ENCODE measurements at places on chromosomes 12 and 14. TPM values are rescaled to one million over a fixed set of nuclear protein-coding genes. Genes with fewer than 3 reads are reported as not detected.

The YY1 gene
- total RNA-seq = 88.6 TPM

The VCPKMT gene
- total RNA-seq = 7.7 TPM

The KCNMB4 gene
- 1.3 TPM for total RNA-seq

The EFS gene
- total RNA-seq = not detected

The TMEM30B gene
- total RNA-seq = 1.7 TPM

The DACT1 gene
- total RNA-seq = 4.7 TPM

The TBX3 gene
- total RNA-seq = not detected

The INSM2 gene
- total RNA-seq = not detected

The TAS2R43 gene
- total RNA-seq = not detected

The KRT71 gene
- total RNA-seq = not detected

The TBC1D30 gene
- 0.36 TPM for total RNA-seq

The PRH2 gene
- total RNA-seq = not detected

The SLC17A8 gene
- total RNA-seq = not detected

The TAS2R9 gene
- total RNA-seq = not detected

DNA sequence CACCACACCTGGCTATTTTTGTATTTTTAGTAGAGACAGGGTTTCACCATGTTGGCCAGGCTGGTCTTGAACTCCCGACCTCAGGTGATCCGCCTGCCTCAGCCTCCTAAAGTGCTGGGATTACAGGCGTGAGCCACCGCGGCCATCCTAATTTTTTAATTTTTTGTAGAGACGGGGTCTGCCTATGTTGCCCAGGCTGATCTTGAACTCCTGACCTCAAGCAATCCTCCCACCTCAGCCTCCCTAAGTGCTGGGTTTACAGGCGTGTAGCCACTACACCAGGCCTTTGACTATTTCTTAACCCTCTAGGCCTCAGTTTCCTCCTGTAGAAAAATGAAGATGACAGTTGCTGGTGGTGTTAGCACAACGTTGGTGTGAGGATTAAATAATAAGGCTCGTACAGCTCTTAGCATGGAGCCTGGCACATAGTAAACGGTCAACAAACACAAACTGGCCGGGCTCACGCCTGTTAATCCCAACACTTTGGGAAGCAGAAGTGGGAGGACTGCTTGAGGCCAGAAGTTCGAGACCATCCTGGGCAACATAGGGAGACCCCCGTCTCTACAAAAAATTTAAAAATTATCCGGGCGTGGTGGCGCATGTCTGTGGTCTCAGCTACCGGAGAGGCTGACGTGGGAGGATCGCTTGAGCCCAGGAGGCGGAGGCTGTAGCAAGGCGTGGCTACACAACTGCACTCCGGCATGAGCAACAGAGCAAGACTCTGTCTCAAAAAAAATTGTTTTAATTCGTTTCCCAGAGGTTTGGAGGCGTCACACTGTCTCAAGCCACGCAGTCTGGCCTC lies 979 bp downstream of the DDX54 start:
- DNase-seq = no peak

DNA sequence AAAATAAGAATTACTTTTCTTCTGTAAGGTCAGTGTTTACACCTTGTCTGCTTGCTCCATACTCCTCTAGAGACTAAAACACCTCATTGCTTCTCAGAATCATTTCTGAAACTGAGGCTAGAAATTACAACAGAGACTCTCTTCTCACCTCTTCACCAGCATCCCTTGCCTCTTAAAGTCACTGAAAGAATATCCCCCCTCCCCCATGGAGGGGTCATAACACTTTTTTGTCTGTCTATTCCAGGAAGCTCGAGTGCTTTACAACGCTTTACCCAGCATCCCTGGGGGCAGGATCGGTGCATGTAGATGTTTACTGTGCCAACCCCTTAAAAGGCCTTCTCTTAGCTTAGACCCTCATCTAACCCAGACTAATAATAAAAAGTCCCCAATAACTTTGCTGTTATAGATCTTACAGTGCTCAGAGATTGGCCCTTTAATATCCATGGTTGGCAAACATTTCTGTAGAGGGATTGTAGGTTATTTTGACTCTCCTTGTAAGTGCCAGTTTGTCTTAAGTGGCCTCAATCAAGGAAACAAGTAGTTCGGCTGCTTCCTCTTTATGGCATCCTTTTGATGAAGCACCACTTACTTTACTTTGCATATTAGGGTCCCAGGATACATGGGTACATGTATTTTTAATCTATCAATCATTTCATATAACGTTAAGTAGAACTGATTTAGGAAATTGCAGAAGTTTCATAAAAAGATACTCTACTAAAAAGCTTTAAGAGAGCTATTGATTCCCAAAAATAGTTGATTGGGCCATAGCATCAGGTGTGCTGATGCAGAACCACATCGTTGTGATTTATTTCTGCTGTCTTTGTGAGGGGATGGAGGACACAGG lies 29.3 kb downstream of the PRKCH start:
- peak; percentile 74 for DNase-seq

- no peak for DNase-seq
Observed at GRCh38 chr12:108589840-108590229, 8.0 kb downstream of the TMEM119 start.

DNA sequence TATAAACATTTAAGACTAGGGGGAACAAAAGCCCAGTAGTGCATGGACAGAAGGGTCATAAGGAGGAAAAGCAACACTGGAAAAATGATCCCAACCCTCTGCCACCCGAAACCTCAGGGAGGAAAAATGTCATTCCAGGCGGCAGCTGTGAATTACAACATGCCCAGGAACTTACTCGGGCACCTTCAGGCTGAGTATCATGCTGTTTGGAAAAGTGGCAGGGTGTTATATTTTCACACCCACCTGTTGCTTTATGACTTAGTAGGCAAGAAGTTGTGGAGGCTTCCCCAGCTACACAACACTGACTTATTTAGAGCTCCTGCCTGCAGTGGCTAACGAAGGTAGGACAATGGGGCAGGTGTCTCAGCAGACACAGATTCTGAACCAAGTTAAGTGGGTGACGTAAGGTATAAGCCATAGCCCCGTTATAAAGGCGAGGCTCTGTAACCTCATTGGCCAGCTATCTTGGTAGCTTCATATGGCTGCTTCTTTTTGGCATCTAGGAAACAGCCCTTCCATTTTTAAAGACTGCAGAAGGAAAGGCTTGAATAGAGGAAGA lies 96.1 kb upstream of the IFNG-AS1 start:
- DNase-seq = no peak

GRCh38 chr14:26170885-26171284 lies 426.9 kb downstream of the NOVA1 start:
- DNase-seq = no peak

DNA sequence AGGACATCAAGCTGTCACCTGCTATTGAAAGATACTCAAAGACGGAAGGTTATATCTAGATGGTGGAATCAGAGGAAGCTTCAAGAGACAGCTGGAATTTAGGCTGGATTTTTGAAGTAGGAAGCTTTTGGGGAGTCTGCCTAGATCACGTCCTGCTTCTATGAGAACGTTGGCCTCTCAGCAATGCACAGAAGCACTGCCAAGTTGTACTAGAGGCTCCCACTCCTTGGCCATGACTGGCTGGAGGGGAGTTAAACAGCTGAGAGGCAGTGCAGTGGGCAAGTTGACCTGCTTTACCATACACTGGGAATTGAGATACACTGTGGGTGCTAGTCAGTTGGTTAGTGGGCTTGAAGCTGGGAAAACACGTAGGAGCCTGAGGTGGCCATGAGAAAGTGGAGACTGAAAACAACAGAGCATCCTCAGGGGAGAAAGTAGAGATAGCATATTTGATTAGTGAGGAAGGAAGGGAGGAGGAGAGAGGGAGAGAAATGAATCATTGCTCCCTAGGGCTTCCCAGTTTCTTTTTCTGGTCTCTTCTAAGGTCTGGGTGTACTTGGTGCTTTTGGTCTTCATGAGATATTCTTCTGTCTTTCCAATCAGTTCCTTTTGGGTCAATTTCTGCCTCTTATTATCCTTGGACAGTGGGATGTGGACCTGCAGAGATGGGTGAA lies 110.8 kb downstream of the EMP1 start:
- no peak for DNase-seq

GRCh38 chr12:67582238-67582834 lies 66.2 kb upstream of the DYRK2 start:
- no peak for DNase-seq

DNA sequence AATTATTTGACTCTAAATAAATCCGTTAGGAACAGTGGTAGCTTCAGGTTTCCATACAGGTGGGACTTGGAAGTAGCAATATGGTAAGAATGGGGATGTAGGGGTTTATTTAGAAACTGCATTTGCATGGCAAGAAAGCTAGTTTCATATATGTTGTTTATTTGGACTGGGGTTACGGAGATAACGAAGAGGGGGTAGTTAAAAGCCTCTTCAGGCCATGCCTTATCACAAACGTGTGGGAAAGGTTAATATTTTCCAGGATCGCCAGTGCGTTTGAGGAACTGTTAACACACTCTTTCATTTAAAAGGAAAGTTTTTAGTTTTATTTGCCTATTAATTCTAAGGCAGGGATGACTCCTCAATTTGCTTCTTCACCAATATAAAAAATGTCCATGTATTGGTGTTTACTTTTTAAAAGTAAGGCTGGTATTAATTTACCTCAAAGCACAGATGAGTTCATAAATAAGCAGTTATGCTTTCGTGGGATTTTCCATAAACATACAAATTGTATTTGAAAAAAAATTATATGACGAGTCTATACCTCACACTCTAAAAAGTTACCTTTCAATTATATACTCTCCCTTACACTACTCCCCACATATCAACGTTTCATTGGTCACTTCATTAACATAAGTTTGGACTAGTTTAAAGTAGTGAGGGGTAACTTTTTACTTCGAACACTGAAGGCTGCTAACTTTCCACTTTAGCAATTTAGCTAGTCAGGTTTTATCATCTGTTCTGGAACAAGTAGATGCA lies 814 bp downstream of the RAB2B start:
- DNase-seq = no peak

DNA sequence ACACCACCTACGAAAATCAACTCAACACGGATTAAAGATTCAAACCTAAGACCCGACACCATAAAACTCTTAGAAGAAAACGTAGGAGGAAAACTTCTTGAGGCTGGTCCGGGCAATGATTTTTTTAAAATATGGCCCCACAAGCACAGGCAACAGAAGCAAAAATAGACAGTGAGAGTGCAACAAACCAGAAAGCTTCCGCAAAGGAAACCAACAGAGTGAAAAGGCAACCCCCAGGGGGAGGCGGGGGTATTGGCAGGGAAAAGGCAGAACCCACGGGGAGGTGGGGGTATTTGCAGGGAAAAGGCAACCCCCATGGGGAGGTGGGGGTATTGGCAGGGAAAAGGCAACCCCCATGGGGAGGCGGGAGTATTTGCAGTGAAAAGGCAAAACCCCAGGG lies 20.5 kb upstream of the FBRSL1 start:
- no peak for DNase-seq

DNA sequence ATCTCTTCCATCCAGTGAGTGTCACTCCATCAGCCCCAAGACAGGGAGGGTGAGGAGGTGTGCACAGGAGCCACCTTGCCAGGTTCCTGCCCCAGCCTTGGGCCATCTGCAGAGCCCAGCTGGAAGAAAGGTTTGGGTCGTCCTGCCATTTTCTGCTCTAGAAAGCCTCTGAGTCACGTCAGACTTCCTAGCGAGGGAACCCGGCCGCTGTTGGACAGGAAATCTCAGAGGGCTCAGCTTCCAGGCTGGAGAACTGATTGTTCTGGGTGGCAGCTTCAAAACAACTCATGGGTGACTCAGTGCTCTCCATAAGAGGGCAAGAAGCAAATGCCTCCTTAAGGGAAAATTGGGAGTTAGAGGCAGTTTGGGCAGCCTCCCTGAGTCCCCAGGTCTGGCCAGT lies 16.6 kb downstream of the HIP1R start:
- no peak for DNase-seq

- no peak for DNase-seq
Observed at GRCh38 chr12:262817-263216, at the start of gene SLC6A13. SLC6A13 (minus strand) TSS chr12:262836; CDS start chr12:260052, 2,784 bp downstream.

GRCh38 chr12:116954710-116955381 lies 44.1 kb downstream of the FBXW8 start:
- no peak for DNase-seq

- DNase-seq = no peak
Observed at GRCh38 chr14:68696721-68697495, 96.0 kb downstream of the ZFP36L1 start.

DNA sequence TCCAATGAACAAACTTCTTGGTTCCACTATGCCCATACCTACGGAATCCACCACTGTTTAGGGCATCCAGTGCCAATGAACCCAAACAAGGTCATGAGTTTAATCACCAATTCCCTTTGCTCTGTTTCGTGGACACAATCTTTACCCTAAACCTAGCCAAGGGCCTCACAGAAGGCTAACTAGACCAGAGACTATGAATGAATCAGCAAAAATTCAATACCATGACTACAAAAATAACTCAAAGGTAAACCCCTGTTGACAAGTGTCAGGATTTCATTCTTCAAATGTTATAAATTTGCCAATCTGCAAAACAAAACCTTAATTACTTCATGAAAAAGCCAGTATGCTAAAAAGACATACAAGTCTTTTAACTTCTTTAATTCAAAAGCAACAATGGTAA lies 96.7 kb downstream of the CEP128 start:
- DNase-seq = no peak

All from activated CD4-positive, alpha-beta memory T cell treated with anti-CD3 and anti-CD28 coated beads for 36 hours (primary cell).